T-helper 1 cell (primary cell): ENCODE measurements at places on chromosomes 1 and 21.

- no peak for DNase-seq
Measured at GRCh38 chr1:74193908-74194307, 4.1 kb downstream of the LRRIQ3 start.

- no peak for DNase-seq
Measured at GRCh38 chr1:200035397-200035955, 8.0 kb downstream of the NR5A2 start.

- no peak for DNase-seq
Measured at GRCh38 chr21:38323721-38324531, 67.1 kb downstream of the KCNJ15 start.

DNA sequence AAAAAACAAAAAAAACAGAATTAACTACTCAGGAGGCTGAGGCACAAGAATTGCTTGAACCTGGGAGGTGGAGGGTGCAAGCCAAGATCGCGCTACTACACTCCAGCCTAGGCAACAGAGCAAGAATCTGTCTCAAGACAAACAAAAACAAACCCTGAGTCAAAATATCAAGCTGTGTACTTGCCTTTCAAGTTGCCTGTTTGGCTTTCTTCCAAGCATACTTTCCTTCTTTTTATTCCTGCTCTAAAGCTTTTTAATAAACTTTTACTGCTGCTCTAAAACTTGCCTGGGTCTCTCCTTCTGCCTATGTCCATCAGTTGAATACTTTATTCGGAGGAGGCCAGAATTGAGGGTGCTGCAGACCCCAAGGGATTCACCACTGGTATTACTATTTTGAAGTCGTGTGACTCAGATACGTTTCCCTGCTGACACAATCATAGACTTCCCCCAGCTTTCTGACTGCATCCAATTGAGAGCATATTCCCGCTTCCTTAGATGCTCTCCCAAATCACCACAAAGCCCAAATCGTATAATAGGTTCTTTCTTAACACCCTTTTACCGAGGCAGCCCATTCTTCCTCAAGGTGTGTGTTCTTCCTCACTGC is 3.5 kb upstream of the ACBD6 start:
- DNase-seq = no peak

- DNase-seq = no peak
Measured at GRCh38 chr1:61233121-61233660, 150.8 kb downstream of the NFIA start.

DNA sequence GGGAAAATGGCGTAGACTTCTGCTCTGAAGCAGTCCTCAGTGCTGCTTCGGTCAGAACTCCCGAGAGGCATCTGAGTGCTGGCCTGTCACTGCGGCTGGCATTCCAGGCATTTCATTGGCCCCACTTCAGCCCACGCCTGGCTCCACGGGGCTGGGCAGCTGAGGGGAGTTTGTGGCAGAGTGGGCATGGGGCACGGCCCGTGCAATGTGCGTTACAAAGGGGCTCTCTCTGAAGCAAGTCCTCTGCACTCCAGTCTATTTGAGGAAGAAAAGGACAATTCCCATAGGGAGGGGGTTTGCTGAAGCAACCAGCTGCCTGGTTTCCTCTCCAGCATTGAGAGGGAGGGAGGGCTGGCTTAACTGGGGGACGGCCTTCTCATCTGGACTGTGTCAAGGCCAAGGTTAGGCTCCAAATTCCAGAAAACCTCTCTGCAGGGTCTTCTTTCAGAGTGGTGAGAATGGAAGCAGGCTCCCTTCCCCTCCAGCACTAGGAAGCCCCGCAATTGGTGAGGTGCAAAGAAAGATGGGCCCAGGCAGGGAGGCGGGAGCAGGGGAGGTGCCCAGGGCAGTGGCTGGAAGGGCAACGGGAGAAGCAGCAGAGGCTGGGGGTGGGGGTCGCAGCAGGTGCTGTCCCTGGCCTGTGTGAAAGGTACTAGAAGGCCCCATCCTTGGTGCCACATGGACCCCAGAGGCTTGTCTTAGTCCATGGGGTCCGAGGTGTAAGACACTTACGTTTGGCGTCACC is 21.1 kb upstream of the GPR157 start:
- DNase-seq = no peak

DNA sequence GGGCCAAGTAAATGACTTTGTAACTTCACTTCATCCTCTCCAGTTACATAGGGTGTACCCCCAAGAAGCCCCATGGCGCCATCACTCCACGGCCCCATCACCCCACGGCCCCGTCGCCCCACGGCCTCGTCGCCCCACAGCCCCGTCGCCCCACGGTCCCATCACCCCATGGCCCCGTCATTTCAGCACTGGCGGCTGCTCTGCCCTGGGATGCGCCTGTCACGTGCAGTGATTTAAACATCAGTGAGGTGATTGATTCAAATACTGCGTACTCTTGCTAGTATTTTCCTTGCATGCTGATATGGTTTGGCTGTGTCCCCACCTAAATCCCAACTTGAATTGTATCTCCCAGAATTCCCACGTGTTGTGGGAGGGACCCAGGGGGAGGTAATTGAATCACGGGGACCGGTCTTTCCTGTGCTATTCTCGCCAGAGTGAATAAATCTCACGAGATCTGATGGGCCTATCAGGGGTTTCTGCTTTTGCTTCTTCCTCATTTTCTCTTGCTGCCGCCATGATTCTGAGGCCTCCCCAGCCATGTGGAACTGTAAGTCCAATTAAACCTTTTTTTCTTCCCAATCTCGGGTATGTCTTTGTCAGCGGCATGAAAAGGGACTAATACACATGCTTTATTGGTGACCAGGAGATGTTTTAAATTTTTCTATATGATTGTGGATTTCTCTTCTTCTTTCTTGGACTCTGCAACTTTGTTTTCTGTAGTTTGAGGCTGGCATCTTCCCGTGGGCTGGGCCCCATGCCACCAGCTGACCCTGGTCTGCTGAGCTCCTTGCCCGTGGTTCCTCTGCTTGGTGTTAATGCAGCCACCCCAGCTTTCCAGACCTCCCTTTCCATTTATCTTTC is 50.1 kb upstream of the PCBP3 start:
- no peak for DNase-seq

GRCh38 chr1:151970626-151971025 is 23.0 kb downstream of the S100A10 start:
- DNase-seq = no peak

DNA sequence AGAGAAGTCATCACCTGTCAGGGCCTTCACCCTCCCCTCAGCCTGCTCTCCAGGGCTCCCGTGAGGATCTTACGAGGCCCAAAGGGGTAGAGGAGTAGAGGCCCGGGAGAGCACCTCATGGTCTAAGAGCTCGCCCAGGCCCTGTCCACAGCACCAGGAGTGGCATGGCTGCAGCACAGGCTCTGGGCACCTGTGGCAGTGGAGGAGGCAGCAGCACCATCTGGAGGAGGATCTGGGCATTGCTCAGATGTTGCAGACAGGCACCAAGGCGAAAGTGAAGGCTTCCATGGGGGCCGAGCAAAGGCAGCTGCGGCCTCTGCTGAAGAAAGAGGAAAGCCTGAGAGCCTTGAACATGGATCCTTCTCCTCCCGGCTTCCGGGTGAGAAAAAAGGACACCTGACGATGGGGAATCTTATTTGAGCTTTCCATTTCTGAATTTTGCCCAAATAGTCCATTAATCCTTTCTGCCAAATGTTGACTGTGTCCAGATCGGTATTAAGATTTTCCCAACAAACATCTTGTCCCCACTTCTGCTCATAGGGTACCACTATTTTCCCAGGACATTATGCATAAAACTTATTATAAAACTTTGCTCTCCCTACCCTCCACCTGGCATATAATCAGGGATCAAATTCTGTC is 604.7 kb downstream of the PTPRC start:
- DNase-seq = peak; percentile 41

GRCh38 chr1:85065550-85065949 is 17.2 kb upstream of the MCOLN3 start:
- DNase-seq = no peak

GRCh38 chr1:52662645-52663313 is 29.8 kb downstream of the SHISAL2A start:
- DNase-seq = no peak

DNA sequence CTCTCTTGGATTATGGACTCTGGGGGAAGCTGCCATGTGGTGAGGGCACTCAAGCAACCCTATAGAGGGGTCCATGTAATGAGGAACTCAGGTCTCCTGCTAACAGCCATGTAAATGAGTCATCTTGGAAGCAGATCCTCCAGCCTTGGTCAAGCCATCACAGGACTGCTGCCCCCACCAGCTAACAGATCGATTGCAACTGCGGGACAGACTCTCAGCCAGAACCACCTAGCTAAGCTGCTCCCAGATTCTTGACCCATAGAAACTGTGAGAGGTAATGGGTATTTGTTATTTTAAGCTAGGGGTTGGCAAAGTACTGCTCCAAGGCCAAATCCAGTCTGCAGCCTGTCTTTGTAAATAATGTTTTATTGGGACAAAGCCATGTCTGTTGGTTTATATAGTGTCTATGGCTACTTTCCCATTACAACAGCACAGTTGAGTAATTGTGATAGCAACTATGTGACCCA is 27.6 kb upstream of the MAP3K7CL start:
- DNase-seq = no peak

DNA sequence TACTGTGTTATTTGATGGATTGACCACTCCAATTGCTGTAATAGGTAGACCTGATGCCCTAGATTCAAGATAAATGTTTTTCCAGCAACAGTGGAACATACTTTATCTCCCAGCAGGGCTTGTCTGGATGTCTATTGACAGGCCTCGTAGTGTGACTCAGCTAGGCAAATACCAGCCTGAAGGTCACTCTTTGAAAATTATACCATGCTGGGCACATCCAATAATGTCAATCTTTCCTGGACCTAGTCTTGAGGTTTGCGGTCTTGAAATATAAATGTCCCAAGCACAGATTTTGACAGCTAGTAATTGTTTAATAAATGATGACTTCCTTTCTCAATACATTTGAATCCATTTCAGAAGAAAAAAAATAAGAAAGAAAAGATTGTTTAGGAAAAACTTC is 1138.0 kb upstream of the TMPRSS15 start:
- DNase-seq = no peak

- no peak for DNase-seq
Measured at GRCh38 chr1:67850151-67850551, 16.9 kb upstream of the GNG12 start.

DNA sequence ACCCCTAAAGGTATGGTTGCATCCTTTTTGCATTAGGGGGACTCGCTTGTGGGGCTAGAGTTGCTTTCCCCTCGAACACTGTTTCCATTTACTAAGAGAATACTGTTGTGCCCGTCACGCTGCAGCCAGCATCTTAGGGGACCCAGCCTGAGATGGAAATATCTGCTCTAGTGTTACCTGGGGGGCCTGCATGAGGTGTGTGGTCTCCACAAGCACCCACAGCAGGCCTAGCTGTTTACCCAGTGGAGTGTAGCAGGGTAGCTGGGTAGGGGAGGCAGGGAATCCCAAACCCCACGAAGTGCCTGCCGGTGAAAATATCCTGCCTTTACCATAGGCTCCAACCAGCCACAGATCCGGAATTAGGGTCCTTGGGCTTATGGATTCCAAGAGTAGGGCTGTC is 303.6 kb downstream of the PTPRU start:
- no peak for DNase-seq

DNA sequence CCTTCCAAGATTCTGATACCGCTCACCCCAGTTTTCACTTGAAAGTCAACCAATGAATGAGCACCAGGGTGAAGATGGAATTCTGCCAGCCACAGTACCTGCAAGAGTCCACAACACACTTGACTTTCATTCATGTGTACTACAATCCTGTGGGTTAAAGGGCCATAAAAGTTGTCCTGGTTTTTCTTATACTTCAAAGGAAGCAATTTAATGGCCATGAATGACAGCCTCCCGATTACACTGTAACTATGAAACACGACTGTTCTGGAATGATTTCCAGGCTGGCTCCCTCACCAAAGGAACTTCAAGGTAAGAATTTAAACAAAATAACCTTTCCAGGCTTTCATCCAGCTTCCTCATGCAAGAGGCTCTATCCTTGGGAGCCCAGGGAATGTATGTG is 502.8 kb downstream of the SMYD3 start:
- DNase-seq = no peak

DNA sequence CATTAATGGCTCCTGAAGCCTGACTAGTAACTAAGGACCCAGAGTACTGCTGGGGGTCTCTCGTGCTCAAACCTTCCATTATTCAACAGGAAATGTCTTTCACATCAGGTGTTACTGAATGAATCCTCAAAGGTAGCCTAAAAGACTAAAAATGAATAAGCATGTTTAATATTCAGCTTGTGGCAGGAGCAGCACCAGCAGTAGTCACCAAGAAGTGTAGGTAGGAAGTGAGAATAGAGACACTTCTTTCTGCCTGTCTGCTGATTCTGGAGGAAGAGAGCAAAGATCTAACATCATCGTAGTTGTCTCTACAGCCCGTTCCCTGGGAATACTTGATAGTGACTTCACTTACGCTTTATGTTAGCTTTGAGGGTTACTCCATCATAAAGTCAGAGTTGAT is 7.6 kb upstream of the SLC30A1 start:
- no peak for DNase-seq

GRCh38 chr1:225469051-225469450 is 41.2 kb upstream of the LBR start:
- no peak for DNase-seq

DNA sequence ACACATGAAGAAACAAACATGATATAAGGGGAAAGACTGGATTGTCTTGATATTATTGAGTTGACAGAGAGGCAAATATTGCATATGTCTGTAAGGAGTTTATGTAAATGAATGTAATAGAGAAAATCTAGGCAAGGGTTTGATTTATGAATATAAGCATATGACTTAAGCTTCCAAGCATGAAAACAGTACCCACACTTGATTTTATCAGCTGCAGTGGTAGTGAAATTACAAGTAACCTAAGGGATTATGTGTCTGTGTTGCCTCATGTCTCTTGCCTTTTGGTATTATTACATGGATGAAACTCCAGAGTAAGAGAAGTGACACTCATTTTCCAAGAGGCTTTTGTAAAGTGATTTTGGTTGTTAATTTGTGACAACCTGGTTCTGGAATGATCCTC is 1678.9 kb downstream of the KCNT2 start:
- DNase-seq = no peak

- DNase-seq = no peak
Measured at GRCh38 chr1:8712413-8713231, 104.8 kb downstream of the RERE start.

- no peak for DNase-seq
Measured at GRCh38 chr1:63877021-63877767, 103.4 kb downstream of the ROR1 start.

- no peak for DNase-seq
Measured at GRCh38 chr1:49307457-49307856, 530.8 kb upstream of the BEND5 start.

- no peak for DNase-seq
Measured at GRCh38 chr1:241647658-241648057, 4.4 kb upstream of the WDR64 start.

DNA sequence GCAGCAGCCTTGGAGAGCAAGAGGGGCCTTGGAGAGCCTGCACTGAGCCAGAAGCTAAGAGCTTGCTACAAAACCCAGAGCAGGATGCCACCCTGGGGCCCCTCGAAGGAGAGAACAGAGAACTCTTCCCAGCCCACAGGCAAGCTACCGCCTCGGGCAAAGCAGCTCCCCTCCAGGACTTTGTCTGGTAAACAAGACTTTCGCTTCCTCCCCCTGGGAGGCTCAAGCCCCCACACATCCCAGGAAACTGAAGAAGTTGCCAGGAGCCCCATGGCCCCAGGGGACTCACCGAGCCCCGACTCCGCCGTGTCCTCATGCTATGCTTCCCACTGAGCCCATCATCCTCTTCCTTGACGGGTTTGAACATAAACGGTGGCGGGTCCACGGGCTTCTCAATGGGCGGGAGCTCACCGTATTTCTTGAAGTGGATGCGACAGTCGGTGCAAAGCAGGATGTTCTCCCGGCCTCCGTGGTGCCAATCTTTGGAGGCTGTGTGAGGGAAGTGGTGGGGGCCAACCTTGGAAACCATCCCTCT is 45.9 kb downstream of the SLC45A1 start:
- no peak for DNase-seq

GRCh38 chr1:184329245-184329953 is 57.4 kb upstream of the C1orf21 start:
- DNase-seq = no peak
